ENCODE measurements at places on chromosomes 12 and 14.

GRCh38 chr12:123941624-123942237, 30.9 kb downstream of the CCDC92 start:
- no peak for DNase-seq

- no peak for DNase-seq
Measured at GRCh38 chr12:121871467-121871866, 12.8 kb upstream of the HPD start.

- DNase-seq: no peak
Measured at GRCh38 chr12:116343331-116343884, 65.9 kb upstream of the MED13L start.

DNA sequence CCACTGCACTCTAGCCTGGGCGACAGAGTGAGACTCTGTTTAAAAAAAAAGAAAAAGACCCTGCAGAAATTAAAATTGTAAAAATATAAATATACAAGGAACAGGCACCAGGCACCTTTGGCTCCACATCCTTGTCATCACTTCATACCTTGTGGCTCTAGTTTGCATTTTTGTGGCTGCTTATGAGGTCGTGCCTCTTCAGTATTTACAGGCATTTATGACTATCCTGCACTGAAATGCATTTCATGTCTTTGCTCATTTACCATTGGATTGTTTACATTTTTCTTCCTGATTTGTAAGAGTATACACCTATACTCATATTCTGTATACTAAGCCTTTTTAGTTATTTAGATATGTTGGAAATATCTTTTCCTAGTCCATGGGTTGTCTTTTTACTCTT, 20.1 kb downstream of the BICD1 start:
- no peak for DNase-seq

DNA sequence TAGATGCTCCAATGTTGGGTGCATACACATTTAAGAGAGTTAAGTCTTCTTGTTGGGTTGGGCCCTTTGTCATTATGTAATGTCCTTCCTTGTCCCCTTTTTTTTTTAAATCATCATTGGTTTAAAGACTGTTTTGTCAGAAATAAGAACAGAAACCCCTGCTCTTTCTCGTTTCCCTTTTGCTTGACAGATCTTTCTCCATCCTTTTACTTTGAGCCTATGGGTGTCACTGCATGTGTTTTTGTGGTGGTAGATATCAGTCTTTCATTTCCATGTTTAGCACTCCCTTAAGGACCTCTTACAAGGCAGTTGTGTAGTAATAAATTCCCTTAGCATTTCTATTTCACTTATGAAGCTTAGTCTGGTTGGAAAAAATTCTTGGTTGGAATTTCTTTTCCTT, 47.4 kb downstream of the RTN1 start:
- no peak for DNase-seq

GRCh38 chr14:101410126-101410525, 151.2 kb upstream of the DIO3 start:
- DNase-seq: no peak

DNA sequence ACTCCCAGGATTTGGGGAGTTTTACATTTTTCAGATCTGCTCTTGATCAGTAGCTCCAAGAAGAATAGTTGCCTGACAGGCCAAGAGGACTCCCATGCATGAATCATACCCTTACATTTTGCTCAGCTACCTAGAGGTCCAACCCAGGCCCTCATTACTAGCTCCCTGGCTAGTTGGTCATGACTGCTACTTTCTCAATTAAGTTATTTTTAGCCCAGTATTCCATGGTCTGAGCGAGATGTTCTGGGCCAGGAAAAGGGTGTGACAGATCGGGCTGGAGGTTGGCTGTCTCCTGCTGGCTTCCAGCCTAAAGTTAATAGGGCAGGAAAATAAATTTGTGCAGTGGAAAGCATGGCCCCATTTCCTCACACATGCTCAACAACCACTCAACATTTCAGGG, 379.2 kb downstream of the GRIN2B start:
- no peak for DNase-seq

DNA sequence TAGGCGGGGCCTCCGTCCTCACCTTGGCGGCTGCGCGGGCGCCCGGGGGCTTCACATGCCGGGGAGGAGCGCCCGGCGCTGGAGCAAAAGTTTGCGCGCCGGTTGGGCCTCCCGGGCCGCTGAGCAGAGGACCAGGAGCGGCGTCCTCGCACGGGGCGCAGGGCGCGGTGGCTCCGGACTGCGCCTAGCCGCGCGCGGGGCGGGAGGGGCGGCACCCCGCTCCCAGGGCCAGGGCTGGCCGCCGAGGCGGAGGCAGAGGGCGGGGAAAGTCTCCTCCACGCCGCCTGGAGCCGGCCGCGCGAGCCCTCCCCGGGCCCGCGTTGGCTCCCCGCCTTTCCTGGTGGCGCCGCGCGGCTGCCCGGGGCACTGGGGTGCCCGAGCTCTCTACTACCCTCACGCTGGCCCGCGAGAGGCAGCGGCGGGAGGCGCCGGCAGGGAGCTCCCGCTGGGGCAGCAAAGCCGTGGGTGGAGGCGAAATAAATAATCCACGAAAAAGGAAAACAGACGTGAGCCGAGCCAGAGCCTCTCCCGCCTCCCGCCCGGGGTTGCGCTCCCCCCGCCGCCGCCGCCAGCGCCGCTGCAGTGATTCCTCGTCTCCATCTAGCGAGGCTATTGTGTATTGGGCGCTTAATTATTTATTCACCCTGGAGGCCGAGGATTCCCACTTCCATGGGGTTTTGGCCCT, 400 bp upstream of the PRIMA1 start:
- peak; percentile 67 for DNase-seq

GRCh38 chr12:47377414-47378221, 297.9 kb upstream of the AMIGO2 start:
- DNase-seq: no peak

DNA sequence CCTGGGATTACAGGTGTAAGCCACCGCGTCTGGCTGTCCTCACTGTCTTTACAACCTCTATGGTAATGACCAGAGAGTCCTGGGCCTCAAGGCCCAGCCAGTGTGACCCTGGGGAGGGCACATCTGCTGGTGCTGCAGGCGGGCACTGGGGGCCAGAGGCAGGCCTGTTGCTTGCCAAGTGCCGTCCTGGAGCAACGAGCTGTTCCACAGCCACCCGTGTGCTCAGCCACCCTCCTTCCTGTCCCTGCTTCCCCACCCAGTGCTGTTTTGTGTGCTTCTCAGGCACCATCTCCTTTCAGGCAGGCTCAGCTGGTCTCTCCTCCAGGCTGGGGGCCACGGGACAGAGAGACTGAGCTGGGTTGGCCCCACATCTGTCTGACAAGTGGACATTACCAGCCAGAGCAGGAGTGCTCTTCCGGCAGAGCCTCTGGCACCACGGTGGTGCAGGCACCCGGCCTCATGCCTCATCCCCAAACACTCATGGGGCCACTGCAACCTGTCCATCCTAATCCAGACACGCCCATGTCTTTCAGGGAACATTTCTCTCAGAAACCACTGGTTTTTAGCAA, 9.0 kb downstream of the SLC25A47 start:
- DNase-seq: no peak

- DNase-seq: no peak
Measured at GRCh38 chr14:74649167-74649566, 37.1 kb upstream of the LTBP2 start.

DNA sequence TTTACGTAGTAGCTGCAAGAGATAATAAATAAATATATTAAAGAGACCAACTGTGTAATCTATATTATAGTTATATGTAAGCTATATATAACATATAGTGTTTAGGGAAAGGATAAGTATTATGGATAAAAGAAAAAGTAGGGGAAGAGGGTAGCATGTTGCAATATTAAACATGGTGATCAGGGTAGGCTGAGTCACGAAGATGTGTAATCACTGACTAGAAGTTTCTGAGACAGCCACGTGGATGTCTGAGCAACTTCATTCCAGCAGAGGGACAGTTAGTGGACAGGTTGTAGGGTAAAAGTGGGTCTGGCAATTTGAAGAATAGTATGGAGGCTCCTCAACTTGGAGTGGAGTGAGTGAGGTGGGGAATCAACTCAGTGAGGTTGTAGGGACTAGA, 109.7 kb downstream of the ANO4 start:
- no peak for DNase-seq

GRCh38 chr14:93619176-93619793, 169.0 kb downstream of the PRIMA1 start:
- DNase-seq: no peak

- no peak for DNase-seq
Measured at GRCh38 chr12:48828293-48828692, 10.0 kb downstream of the CACNB3 start.

- DNase-seq: no peak
Measured at GRCh38 chr12:58880639-58881038, 39.7 kb downstream of the LRIG3 start.

GRCh38 chr12:121218588-121219352, 8.8 kb downstream of the P2RX4 start:
- DNase-seq: no peak

GRCh38 chr14:21781543-21781942, 107.9 kb upstream of the OR4E1 start:
- no peak for DNase-seq

- DNase-seq: no peak
Measured at GRCh38 chr12:71456316-71456715, 16.7 kb downstream of the LGR5 start.

DNA sequence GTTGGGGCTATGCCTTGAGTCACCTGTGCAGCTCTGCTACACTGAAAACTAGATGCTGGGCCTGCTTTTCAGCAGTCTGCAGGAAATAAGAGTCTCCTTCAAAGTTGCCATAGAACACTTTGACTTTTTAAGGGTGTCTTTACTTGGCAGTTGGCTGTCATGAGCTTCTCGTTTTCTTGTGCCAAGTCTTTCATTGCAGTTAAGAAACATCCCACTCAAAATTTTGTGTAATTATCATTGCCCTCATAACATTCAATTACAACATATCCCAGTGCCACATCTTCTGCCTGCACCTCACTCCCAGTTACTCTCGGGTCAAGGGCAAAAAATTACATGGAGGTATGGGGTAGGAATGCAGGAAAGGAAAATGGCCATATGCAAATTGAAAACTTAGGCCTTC, 29.1 kb downstream of the GPR65 start:
- no peak for DNase-seq

DNA sequence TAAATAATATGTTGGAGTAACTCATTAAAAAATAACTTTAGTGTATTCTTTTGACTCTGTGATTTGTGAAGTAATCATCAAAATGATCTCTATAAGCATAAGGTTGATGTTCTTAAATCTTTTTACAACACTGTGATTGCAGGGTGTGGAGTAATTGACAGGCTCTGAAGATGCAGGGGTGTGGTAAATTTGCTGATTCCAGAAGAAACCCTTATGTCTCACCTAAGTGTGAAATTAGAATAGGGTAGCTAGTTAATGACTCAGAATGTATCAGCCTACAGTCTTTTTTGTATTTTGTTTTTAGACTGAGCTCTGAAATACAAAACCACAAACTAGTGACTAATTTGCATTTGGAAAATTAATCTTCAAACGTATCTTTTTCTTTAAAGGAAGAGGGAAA, 5.9 kb downstream of the PRPF39 start:
- DNase-seq: no peak

- no peak for DNase-seq
Measured at GRCh38 chr12:42923583-42923982, 334.0 kb upstream of the PRICKLE1 start.

- no peak for DNase-seq
Measured at GRCh38 chr14:67269298-67270060, 28.2 kb downstream of the PALS1 start.

- no peak for DNase-seq
Measured at GRCh38 chr14:68317239-68317638, 475.6 kb downstream of the ZFP36L1 start.

GRCh38 chr12:90679674-90680073, 275.3 kb downstream of the CCER1 start:
- no peak for DNase-seq

GRCh38 chr12:130462558-130463274, 125.0 kb downstream of the PIWIL1 start:
- DNase-seq: no peak

GRCh38 chr12:89769483-89769818, 60.8 kb upstream of the ATP2B1 start:
- no peak for DNase-seq

DNA sequence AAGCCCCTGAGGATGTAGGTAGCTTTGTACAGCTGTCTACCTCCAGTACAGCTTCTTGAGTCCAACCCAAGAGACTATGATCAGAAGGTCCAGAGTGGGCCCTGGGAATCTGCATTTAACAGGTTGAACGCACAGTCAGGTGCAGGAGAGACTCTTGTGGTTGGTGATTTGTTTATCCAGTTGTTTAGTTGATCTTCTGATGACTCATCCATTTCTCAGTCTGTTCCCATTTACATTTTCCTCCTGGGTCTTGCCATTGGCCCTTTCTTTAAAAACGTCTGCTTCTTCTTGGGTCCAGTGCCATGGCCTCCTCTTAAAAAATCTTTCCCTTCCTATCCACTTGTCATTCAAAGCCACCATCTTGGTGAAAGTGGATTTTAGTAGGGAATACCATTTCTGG, 734.2 kb downstream of the MED13L start:
- DNase-seq: no peak

GRCh38 chr14:94890785-94891184, 120.9 kb upstream of the GSC start:
- no peak for DNase-seq

- no peak for DNase-seq
Measured at GRCh38 chr14:26330982-26331381, 266.9 kb downstream of the NOVA1 start.

DNA sequence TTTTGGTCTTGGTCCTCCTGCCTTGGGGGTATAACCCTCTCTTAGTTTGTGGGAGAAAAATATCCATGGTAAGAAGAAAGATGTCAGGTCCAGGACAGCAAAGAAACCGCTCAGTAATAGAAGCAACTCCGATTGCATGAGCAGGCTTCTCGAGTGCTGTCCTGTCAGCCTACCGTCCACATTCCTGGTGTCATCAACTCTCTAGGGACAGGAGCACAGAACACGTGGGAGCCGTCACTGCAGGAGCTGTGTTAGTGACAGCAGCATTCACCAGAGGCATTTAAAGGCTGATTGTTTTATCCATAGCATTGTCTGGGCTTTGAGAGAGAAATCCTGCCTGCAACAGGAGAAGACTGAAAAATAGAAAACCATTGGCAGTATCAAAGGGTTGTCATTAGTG, 244.2 kb downstream of the CACNA1C start:
- no peak for DNase-seq

- DNase-seq: no peak
Measured at GRCh38 chr12:1174659-1175058, 183.6 kb downstream of the ERC1 start.

DNA sequence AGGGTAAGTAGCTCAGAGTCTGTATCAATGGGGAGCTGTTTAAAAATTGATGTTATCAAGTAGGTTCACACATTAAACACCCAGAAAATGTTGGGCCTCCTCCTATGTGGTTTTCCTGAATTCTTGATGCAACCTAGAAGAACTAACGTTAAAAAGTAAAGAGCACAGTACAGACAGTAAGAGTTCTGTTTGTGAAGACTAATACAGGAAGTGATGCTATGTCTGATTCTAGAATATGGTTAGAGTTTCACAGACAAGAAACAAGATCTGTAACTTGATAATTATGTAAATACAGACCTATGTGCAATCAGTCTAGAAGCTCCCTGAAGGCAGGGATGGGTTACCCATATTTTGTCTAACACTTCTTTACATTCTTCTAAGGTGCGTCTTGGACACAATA, 214.9 kb upstream of the BTG1 start:
- no peak for DNase-seq

GRCh38 chr12:103556890-103557627, 30.0 kb upstream of the STAB2 start:
- no peak for DNase-seq

- DNase-seq: no peak
Measured at GRCh38 chr14:35607380-35607779, 73.4 kb downstream of the INSM2 start.
